ENCODE measurements at places on chromosomes 12 and 14. TPM values are rescaled to one million over a fixed set of nuclear protein-coding genes. Genes with fewer than 3 reads are reported as not detected.

DNA sequence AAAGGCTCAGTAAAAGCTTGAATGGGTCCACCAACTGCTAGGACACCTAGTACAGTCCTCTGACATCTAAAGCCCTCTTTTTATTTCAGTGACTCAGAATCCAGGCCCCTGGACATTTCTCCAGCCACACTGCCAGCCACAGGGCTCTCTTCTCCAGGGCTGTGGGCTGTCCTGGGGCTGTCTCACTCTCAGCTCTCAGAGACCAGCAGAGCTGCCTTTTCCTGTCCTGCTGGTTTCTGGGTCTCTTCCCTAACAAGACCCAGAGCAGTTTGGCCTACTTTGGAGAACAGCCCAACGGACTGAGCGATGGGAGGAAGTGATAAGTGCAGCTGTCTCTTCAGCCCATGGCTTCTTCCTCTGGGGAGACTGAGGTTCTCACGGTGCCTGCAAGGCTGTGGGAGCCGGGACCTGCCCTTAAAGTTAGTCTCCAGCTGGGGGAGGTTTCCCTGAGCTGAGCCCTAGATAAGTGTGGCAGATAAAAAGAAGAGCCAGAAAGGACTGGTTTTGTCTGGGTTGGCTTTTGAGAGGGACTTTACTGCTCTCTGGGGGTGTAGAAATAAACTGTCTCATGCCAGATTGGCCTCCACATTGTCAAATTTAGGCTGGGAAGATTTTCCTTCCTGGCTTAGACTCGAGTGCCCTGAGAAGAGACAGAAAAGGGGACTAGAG lies 979.8 kb downstream of the VRK1 start:
- no peak for DNase-seq
- no peak overlapping the region for H3K27ac ChIP-seq
- H3K4me1 ChIP-seq, result no peaks in the 10 kb centered on the region
- H3K4me3 ChIP-seq, result no peak overlapping the region
- H3K27me3 ChIP-seq, result no peaks in the 10 kb centered on the region

- H3K4me1 ChIP-seq, result no peaks in the 10 kb centered on the region
- no peaks in the 10 kb centered on the region for H3K36me3 ChIP-seq
- DNase-seq, result no peak
- no peak overlapping the region for H3K4me3 ChIP-seq
Measured at GRCh38 chr12:835754-836518, 83.6 kb downstream of the WNK1 start.

GRCh38 chr12:123269395-123269892 lies 2.2 kb downstream of the CDK2AP1 start:
- peak overlapping the region; percentile 81 for H3K27ac ChIP-seq
- DNase-seq, result peak; percentile 84
- H3K4me3 ChIP-seq, result peak overlapping the region; percentile 74
- H3K4me1 ChIP-seq, result peaks cover 41% of the 10 kb centered on the region
- H3K27me3 ChIP-seq, result no peaks in the 10 kb centered on the region

GRCh38 chr14:51828017-51828797 lies 32.2 kb upstream of the GNG2 start:
- no peak overlapping the region for H3K4me3 ChIP-seq
- peaks cover 11% of the 10 kb centered on the region for H3K4me1 ChIP-seq
- H3K36me3 ChIP-seq, result no peaks in the 10 kb centered on the region
- peak; percentile 87 for DNase-seq

DNA sequence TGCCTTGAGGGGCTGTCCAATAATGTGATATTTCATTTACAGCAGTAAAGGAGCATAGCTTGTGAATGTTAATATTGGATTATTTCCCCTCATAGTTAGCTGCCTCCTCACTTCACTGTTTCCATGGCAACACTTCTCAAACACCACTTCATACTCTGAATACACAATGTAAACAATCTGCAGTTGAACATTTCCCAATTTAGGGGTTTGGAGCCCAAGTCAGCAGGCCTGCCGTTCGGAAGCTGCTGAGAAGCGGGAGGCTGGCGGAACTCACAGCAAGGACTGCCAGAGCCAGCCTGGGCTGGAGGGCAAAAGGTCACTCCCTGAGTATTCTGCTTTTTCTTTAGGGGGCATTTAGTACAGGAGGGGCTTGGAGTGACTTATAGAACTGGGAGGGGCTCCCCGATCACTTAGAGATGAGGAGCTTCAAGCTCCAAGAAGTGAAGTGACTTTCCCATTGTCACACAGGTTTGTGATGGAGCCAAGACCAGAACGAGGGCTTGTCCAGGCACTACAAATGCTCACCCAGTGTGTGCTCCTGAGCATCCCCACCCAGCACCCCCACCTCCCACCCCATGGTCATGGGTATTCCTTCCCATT lies 12.1 kb upstream of the SLC24A4 start:
- no peak overlapping the region for H3K4me3 ChIP-seq
- H3K36me3 ChIP-seq, result no peaks in the 10 kb centered on the region
- H3K27ac ChIP-seq, result no peak overlapping the region

DNA sequence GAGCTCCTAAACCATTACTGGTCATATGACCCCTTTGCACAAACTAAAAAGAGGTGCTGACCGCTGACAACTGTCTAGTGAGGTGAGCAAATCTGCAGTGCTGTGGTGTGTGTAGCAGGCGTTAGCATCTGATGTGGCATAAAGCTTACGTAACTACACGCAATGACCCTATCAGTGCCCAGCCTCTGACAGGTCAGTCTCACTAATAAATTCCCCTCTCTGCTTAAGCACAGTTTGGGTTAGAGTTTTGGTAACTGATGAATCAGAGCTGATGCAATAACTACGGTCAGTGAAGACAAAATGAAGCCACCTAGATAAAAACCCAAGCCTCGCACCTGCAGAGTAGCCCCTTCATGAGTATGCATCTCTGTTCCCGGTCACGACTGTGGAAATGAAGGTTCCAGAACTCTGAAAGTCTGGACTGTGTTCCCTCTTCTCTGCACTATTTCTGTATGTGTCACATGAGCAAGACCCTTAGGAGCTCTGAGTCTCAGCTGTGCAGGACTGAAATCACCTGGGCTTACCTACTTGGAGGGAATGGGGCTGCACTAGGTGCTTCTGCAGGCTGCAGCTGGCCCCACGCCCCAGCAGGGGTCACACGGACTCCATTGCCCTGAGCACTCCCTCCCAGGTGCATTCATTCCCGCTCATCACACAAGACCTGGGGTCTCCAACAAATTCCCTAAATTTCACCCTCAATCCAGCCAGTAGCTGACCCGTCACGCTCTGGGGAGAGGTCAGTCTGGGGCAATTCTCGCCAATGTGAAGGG lies 54.4 kb downstream of the RIMBP2 start:
- H3K36me3 ChIP-seq, result no peaks in the 10 kb centered on the region
- no peak overlapping the region for H3K4me3 ChIP-seq
- DNase-seq, result no peak
- no peak overlapping the region for H3K27ac ChIP-seq
- no peaks in the 10 kb centered on the region for H3K4me1 ChIP-seq

- H3K27me3 ChIP-seq, result no peaks in the 10 kb centered on the region
- DNase-seq, result no peak
- no peak overlapping the region for H3K27ac ChIP-seq
- no peaks in the 10 kb centered on the region for H3K36me3 ChIP-seq
- no peak overlapping the region for H3K4me3 ChIP-seq
- peaks cover 11% of the 10 kb centered on the region for H3K4me1 ChIP-seq
Measured at GRCh38 chr14:89598548-89599186, 181.6 kb upstream of the FOXN3 start.

DNA sequence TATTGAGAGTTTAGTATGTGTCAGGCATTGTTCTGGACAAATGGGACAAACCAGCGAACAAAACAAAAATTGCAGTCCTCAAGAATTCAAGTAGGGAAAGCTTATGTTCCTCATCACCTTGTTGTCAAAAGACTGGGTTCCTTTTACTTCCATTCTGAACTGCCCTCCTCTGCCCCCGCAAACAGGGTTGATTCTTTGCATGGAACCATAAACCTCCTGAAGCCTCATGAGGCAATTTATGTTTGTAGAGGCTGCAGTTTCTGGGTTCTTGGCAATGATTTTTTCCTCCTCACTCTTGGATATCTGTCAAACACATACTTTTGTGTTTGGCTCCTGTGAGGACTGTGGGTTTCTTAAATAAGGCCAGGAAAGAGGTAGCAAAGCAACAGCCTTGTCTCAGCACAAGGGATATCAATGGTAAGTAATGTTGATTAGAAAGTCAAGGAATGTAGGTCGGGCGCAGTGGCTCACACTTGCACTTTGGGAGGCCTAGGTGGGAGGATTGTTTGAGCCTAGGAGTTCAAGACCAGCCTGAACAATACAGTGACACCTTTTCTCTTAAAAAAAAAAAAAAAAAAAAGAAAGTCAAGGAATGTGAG lies 13.9 kb downstream of the COPZ1 start:
- no peak overlapping the region for H3K27ac ChIP-seq
- DNase-seq, result no peak
- H3K36me3 ChIP-seq, result peaks cover 37% of the 10 kb centered on the region
- H3K4me1 ChIP-seq, result peaks cover 27% of the 10 kb centered on the region

GRCh38 chr12:46414591-46415268 lies 42.2 kb upstream of the SLC38A2 start:
- no peak overlapping the region for H3K27ac ChIP-seq
- no peak overlapping the region for H3K4me3 ChIP-seq
- H3K36me3 ChIP-seq, result no peaks in the 10 kb centered on the region
- DNase-seq, result no peak
- no peaks in the 10 kb centered on the region for H3K27me3 ChIP-seq

GRCh38 chr14:74941676-74942097 lies 13.7 kb downstream of the PGF start:
- H3K27me3 ChIP-seq, result no peaks in the 10 kb centered on the region
- peaks cover 65% of the 10 kb centered on the region for H3K4me1 ChIP-seq

DNA sequence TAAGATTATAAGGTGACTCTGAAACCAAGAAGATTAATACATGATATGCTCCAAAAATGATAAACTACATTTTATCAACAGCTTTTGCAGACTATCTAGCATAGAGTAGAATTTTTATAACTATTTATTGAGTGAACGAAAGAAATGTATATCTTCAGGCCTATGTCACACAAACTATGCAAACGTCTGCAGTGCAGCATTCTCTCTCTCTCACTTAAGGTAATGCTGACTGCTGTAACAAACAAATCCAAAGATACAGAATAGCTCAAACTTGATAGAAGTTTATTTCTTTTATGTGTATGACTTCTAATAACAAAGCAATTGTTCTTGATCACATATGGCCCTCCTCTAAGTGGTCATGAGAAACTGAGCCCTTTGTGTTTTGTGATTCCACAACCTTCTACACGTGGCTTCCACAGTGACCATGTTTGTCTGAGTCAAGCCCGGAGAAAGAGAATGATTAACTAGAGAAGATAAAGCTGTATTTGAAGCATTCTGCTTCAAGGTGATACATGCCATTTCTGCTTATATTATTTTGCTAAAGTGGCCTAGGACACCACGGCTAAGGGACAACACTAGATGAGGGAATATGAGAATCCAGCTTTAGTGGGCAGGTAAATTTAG lies 1352.7 kb upstream of the TMEM132C start:
- peaks cover 8% of the 10 kb centered on the region for H3K27me3 ChIP-seq
- DNase-seq, result no peak
- no peak overlapping the region for H3K27ac ChIP-seq
- H3K36me3 ChIP-seq, result no peaks in the 10 kb centered on the region
- H3K4me1 ChIP-seq, result no peaks in the 10 kb centered on the region
- H3K4me3 ChIP-seq, result no peak overlapping the region

GRCh38 chr14:80055667-80056496 lies 155.4 kb downstream of the DIO2 start:
- H3K4me3 ChIP-seq, result no peak overlapping the region
- no peaks in the 10 kb centered on the region for H3K36me3 ChIP-seq
- H3K4me1 ChIP-seq, result no peaks in the 10 kb centered on the region
- DNase-seq, result no peak
- no peak overlapping the region for H3K27ac ChIP-seq
- H3K27me3 ChIP-seq, result no peaks in the 10 kb centered on the region

- no peak overlapping the region for H3K27ac ChIP-seq
- no peak for DNase-seq
- H3K36me3 ChIP-seq, result no peaks in the 10 kb centered on the region
- no peaks in the 10 kb centered on the region for H3K4me1 ChIP-seq
- no peaks in the 10 kb centered on the region for H3K27me3 ChIP-seq
- H3K4me3 ChIP-seq, result no peak overlapping the region
Measured at GRCh38 chr14:35932659-35933159, 106.6 kb downstream of the BRMS1L start.

DNA sequence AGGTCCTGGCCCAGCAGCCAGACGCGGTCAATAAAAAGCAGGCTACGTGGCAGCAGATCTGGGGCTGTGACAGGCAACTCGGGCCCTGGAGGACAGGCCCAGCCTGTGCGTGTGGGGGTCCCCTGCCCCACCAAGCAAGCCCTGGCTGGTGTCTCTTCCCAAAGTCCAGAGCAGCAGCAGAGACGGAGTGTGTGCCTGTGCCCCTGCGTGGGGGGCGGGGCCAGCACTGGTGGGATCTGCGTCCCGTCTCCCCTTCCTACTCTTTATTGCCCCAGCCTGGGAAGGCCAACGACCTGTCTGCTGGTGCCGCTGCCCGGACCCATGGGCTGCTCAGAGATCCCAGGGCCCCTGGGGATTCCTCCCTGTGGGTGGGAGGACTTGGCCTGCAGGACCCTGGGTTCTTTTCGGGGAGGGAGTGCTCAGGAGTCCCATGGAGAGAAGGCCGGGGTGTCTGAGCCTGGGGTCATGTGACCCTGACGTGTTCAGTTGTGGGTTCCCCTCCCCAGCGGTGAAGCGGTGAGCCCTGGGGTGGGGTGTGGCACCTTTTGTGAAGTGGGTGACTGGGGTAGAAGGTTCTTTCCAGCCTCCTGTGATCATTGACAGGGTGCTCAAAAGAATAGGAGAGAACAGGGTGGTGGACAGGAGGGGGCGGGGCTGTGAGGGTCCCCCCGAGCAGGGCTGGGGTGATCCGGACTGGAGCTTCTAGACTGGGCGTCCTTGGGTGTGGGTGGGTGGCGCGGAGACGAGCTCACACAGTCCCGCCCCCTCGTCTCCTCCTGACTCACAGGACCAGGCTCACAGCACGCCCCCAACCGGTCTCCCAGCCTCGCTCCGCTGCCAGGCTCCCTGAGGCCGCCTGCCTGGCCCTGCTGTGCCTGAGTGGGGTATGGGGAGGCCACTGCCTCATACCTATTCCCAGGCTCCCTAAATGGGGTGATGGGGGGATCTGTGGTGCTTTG lies 22.4 kb downstream of the ASPG start:
- H3K27me3 ChIP-seq, result no peaks in the 10 kb centered on the region
- DNase-seq, result no peak
- H3K4me1 ChIP-seq, result no peaks in the 10 kb centered on the region

DNA sequence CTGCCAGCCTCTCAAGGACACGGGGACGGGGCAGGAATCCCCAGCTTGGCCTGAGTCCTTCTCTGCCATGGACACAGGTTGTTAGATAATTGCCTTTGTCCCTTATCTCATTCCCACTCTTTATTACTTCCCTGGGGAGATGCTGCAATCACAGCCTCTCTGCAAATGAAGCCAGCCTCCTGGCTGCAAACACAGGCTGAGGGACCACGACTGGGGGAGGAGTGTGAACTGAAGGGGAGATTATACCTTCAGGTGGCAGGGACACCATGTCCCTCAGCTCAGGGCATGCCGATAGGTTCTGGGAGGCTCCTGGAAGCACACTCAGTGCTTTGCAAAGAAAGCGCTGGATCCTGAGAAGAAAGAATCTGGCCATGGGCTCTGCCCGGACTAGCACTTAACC lies 16.1 kb upstream of the CHGA start:
- no peak overlapping the region for H3K4me3 ChIP-seq
- no peaks in the 10 kb centered on the region for H3K36me3 ChIP-seq
- no peak for DNase-seq
- no peaks in the 10 kb centered on the region for H3K4me1 ChIP-seq

GPRC5D gene
- not detected for total RNA-seq

SIX4 gene
- total RNA-seq, result 3.6 TPM

ZNF385A gene
- 19.0 TPM for total RNA-seq

PROX2 gene
- not detected for total RNA-seq

NRXN3 gene
- total RNA-seq, result 4.6 TPM

AJUBA gene
- total RNA-seq, result 39.5 TPM

Measured in left lung (tissue), 14 donors.